ENCODE measurements at places on chromosomes 6 and 20. TPM values are rescaled to one million over a fixed set of nuclear protein-coding genes. Genes with fewer than 3 reads are reported as not detected.

DNA sequence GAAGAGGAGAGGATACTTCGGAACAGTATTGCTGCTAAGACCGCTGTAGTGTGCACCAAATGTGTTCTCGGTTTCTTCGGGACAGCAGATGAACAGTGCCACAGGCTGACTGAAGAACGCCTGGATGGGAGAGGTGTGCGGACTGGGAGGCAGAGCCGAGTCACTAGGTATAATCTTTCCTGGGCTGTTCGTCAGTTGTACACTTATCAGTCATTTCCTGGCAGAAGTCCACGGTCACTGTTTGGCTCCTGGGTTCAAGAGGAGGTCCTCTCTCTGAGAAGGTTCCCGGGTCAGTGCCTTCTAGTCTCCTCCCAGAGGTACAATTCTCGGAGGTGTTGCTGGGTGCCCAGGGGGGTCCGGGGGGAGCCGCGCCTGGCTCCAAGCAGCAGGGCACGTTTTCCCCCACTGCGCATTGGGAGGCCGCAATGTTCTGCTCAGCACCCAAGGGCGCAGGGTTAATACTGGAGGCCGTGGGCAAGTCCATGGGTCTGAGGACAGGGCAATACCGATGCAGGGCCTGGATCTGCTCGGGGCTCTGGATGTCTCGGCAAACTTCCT is 38.1 kb downstream of the GJA10 start:
- H3K4me3 ChIP-seq: no peak overlapping the region
- DNase-seq: no peak
- H3K27me3 ChIP-seq: no peaks in the 10 kb centered on the region
- no peak overlapping the region for H3K27ac ChIP-seq

DNA sequence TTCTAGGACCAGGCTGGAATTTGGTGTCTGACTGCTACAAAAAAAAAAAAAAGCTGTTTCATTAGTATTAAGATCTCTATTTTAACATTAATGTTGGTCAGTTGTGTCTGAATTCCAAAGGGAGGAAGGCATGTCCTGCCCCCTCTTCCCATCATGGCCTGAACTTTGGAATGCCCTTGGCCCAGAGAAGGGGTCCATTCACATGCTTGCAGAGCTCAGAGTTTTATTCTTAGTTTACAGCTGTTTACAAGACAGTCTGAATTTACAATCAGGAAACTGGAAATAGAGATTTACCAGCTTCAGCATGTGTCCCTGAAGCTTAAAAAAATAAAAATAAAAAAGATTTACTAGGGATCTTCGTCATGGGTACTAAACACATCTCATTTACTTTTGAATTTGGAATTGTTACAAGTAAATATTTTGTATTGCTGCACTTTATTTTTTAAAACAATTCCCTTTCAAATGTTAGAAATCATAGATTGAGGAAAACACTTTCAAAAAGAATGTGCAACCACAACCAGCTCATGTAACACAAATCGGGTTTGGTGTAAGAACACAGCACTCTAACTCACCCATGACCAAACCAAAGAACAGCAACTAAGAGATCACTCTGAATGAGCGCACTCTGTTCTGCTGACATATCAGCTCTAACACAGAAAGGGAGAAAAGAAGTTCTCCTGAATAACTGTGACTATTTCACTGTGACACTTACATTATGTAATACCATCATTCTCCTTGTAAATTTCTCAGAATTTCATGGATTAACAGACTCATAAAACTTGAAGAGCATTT is 6.6 kb upstream of the SERPINB6 start:
- no peaks in the 10 kb centered on the region for H3K27me3 ChIP-seq
- H3K4me1 ChIP-seq: peaks cover 28% of the 10 kb centered on the region
- H3K36me3 ChIP-seq: no peaks in the 10 kb centered on the region
- H3K27ac ChIP-seq: no peak overlapping the region
- DNase-seq: no peak

DNA sequence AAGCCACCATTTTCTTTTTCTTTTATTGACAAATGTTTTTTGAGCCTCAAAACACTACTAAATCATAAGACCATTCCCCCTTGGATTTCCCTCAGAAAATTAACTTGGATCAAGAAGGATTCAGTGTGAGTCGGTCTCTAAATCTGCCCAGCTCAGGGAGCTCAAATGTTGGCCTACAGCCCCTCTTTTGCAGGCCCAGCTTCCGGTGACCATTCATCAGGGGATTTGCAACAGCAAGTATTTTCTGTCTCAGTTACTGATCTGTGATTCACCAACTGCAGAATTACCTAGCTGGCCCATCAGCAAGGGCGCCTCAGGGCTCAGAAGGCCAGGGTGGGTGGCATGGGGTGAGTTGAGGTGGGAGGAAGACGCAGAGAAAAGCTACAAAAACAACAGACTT is 318.1 kb downstream of the CDC5L start:
- DNase-seq: no peak

Gene NELFCD
- total RNA-seq: 106 TPM

Gene BPIFB1
- total RNA-seq: not detected

Gene MAFB
- total RNA-seq: 10.8 TPM

Gene LY6G6C
- 1.4 TPM for total RNA-seq

Gene FRMD1
- not detected for total RNA-seq
